Peyer's patch (tissue), 4 donors: ENCODE measurements at places on chromosomes 7 and 10. TPM values are rescaled to one million over a fixed set of nuclear protein-coding genes. Genes with fewer than 3 reads are reported as not detected.

- H3K4me1 ChIP-seq = no peaks in the 10 kb centered on the region
- no peaks in the 10 kb centered on the region for H3K36me3 ChIP-seq
- H3K27ac ChIP-seq = no peak overlapping the region
- H3K27me3 ChIP-seq = no peaks in the 10 kb centered on the region
- DNase-seq = no peak
Measured at GRCh38 chr10:74234569-74234968, 83.5 kb downstream of the ADK start.

SPDYE9 gene
- not detected for total RNA-seq

DNA sequence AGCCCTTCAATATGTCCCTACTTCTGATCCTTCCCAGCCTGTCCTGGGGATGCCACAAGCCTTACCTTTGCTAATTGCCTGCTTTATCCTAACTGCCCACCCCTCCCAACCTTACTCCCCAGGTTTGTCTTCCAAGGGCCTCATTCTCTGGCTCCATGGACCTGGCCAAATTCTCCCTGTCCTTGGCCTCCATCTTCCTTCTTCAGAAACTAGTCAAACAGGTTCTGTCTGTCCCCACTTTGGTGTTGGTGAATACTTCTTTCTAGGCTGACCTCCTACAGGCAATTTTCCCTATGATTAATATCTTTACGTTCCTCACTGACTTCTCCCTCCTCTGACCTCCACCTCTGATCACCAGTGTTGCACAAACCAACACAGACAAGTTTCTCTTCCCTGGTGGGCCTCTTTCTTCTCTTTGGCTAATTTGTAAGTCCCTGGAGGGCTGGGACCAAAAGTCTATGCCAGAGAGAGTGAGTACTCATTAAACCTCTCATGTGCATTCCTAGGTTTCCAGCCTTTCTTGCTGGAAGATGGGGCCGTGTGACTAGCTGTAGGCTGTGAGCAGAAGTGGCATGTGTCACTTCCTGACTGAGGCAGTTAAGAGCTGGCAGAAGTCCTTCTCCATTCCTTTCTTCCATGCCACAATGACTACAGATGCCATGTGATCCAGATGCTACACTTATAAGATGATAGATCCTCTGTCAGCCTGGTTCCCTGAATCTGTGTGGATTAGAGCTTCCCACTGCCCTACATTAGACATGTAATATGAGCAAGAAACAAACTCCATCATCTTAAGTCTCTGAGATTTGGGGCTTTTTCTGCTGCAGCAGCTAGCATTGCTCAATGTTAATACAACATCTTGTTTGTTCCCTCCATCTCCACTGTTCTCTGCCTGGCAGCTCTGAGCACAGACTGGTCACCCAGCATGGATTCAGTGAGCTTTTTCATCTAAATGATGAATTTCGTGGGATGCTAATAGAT lies 382.7 kb downstream of the RPS24 start:
- H3K27ac ChIP-seq = no peak overlapping the region
- H3K27me3 ChIP-seq = no peaks in the 10 kb centered on the region

AGAP3 gene
- total RNA-seq = 123 TPM
